ENCODE measurements at places on chromosomes 13 and 19. TPM values are rescaled to one million over a fixed set of nuclear protein-coding genes. Genes with fewer than 3 reads are reported as not detected.

SPINT2 gene
- total RNA-seq: 40.9 TPM

PROZ gene
- total RNA-seq: not detected

ZNF493 gene
- total RNA-seq: 34.0 TPM

MBD3L3 gene
- total RNA-seq: not detected

HIF3A gene
- not detected for total RNA-seq

FGF22 gene
- 1.8 TPM for total RNA-seq

SOX1 gene
- total RNA-seq: not detected

GRCh38 chr19:44723952-44724319, 24.6 kb upstream of the BCL3 start:
- DNase-seq: peak; percentile 65

- no peak for DNase-seq
These were observed 11.4 kb downstream of the FCHO1 start for GRCh38 chr19:17762505-17763229.

GRCh38 chr13:98022210-98022609, 68.7 kb downstream of the IPO5 start:
- DNase-seq: no peak

GRCh38 chr13:73195091-73195490, 136.3 kb downstream of the KLF5 start:
- DNase-seq: no peak

DNA sequence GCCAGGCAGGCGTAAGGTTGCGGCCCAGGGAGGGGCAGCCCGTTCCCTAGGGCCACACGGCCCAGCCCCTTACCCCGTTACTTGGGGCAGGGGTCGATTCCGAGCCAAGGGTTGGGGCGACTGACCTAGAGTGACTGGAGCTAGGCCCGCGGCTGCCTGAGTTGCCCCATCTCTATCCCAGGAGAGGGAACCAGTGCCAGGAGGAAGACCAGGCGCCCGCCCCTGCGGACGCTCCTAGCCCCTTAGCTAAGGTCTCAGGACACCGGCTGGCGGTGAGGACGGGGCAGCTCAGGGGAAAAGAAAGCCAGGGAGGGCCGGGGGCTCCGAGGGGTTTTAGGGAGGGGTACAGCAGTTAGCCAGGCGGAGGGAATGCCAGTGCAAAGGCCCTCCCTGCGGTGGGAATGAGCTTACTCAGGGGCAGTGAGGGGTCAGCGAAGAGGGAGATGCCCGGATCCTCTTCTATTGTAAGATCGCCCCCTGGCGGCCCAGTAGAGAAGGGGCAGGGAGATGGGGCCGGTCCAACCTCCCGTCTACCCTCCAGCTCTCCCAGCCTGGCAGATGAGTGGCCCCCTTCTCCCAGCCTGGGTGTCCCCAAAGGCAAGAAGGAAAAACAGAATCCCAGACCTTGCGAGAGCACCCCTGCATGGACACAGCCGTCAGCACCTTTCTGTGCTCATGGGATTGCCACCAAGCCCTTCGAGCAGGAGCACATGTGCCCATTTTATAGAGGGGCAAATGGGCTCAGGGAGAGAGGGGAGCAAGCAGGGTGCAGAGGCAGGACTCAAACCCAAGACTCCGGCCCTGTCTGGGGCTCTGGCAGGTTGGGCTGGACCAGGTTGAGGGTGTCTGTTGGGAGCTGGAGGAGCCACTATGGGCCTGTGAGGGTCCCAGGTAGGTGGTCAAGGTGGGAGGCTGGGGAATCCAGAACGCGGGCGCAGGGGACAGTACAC, 16.3 kb downstream of the CILP2 start:
- DNase-seq: no peak

- DNase-seq: peak; percentile 16
These were observed 2.3 kb downstream of the ERF start for GRCh38 chr19:42252365-42253244.

DNA sequence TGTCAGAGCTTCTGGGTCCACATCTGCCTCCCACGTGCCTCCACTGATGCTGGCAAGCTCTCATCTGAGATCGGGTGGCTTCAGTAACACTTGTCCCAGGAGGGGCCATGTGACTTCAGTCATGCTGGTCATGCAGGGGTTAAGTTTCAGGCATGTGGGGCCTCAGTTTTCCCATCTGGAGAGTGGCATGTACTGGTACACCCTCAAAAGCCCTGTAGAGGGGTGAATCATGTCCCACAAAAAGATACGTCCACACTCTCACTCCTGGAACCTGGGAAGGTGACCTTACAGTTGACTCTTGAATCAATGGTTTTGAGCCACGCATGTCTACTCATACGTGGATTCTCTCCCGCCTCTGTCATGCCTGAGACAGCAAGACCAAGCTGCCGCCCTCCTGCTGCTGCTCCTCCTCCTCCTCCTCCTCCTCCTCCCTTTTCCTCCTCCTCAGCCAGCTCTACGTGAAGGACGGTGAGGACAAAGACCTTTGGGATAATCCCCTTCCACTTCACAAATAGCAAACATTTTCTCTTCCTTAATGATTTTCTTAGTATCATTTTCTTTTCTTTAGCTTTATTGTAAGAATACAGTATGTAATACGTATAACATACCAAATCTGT, 53.7 kb downstream of the COMP start:
- DNase-seq: no peak

GRCh38 chr13:59422646-59423045, 741.1 kb downstream of the DIAPH3 start:
- no peak for DNase-seq

DNA sequence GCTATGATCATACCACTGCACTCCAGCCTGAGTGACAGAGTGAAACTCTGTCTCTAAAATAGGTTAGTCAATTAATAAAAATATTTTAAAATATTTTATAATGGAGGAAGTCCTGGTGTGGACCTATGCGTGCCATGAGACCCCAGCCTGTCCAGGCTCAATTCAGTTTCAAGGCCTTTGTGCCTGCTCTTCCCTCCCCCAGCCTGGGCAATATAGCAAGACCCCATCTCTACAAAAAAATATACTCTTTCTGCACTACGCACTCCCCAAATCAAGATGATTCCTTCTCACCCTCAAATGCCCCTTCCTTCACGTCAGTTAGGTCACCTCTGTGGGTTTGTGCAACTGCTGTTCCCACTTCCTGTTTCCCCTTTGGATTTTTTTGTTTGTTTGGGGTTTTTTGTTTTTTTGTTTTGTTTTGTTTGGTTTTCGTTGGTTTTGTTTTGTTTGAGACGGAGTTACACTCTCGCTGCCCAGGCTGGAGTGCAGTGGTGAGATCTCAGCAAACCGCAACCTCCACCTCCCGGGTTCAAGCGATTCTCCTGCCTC, 1.4 kb upstream of the HSH2D start:
- DNase-seq: no peak

- no peak for DNase-seq
These were observed 20.9 kb upstream of the GAS6 start for GRCh38 chr13:113884821-113885220.

GRCh38 chr13:66853564-66853963, 376.6 kb downstream of the PCDH9 start:
- DNase-seq: no peak

GRCh38 chr13:28761586-28761985, 42.8 kb upstream of the SLC46A3 start:
- no peak for DNase-seq

GRCh38 chr19:29260477-29261317, 47.7 kb upstream of the UQCRFS1 start:
- no peak for DNase-seq

GRCh38 chr13:92805766-92806165, 420.8 kb upstream of the GPC6 start:
- no peak for DNase-seq

DNA sequence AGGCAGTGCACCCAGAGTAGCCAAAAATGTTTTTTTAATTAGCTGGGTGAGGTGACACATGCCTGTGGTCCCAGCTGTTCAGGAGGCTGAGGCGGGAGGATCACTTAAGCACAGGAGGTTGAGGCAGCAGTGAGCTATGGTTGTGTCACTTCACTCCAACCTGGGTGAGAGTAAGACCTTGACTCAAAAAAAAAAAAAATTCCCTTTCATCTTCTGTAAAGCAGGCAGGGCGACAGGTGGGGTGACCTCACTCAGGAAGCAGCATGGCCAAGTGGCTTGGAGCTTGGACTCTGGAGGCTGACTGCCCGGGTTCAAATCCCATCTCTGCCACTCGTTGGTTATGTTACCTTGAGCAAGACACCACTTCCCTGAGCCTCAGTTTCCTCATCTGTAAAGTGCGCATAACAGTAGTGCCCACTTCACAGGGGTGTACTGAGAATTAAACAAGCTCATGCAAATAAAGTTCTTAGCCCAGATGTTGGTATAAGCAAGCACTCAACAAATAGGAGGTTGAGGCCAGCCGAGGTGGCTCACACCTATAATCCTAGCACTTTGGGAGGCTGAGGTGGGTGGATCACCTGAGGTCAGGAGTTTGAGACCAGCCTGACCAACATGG, 48.3 kb downstream of the MAP4K1 start:
- no peak for DNase-seq

DNA sequence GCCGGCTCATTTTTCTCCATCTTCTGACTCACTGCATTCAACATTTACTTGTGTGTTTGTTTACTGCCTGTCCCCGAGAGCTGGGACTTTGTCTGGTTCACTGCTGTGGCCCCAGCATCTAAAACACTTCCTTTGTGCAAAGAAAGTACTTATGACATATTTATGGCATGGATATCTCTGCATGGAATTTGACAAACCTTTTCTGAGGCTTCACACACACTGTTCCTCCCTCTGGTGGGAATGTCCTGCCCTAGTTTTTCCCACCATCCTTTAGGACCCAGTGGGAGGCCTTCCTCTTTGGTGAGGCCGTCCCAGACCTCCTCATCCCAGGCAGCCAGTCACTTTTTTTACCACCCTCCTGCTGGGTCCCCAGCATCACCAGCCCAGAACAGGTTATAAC, 1.4 kb upstream of the SRRM5 start:
- DNase-seq: no peak

- DNase-seq: no peak
These were observed 33.2 kb downstream of the RNASEH2B start for GRCh38 chr13:50942630-50943311.

Measured in naive thymus-derived CD4-positive, alpha-beta T cell (primary cell).